ENCODE measurements at places on chromosomes 12 and 14. TPM values are rescaled to one million over a fixed set of nuclear protein-coding genes. Genes with fewer than 3 reads are reported as not detected.

GRCh38 chr14:94772548-94772947 is 2.6 kb upstream of the GSC start:
- no peak for DNase-seq

GRCh38 chr12:101570047-101570446 is 24.7 kb upstream of the MYBPC1 start:
- DNase-seq: no peak

DNA sequence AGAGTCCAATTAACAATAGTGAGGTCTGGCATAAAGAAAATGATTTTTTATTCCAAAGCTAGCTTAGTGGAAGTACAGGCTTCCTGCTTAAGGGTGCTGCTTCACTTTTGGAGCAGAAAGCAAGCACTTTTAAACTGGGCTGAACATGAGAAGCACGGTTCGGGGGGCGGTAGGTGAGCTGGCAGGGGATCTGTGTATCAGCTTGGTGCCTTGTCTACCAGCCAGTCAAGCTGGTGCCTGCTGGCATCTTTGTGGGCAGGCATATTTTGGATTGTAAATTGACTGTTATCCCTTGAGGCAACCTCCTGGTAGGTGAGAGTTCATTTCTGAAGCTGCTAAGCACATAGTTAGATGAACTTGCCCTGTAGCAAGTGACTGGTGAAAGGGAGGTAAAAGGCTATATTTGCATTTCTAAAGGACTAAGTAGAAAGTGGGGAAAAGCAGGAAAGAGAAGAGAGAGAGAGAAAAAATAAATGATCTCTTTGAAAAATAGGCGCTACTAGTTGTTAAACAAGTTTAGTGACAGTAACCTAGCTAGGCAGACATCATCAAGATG is 121.1 kb upstream of the SYT10 start:
- DNase-seq: no peak

DNA sequence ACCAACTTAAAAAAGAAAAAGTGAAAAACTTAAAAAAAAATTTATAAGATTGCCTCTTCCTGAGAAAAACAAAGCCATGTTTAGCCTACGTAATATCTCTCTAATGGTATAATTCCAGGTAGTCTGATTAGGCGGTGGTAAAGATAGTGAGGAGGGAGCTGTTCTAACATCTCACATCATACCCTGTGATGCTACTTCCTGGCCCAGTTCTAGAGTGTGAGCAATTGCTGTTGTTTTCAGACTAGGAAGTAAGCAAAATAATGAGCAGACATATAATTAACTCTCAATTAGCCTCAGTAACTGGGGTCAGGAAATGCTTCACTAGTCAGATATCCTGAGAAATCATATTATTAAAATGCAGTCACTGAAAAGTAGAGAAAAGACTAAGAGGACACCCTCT is 113.9 kb downstream of the PHLDA1 start:
- no peak for DNase-seq

GRCh38 chr12:92550661-92551060 is 152.1 kb upstream of the PLEKHG7 start:
- DNase-seq: no peak

DNA sequence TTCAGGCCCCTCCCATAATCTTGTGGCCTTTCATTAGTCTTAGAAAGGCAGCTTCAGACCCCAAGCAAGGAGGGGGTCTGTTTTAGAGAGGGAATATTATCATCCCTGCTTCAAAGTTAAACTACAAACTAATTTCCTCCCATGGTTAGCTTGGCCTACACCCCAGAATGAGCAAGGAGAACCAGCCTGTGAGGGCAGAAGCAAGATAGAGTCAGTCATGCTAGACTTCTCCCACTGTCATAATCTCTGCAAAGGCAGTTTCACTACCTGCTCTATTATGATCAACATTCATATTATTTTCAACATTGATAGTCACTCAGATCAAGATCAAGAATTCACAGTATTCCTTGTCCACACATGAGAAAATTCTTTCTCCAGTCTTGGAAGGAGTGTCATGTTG is 105.1 kb downstream of the GXYLT1 start:
- DNase-seq: no peak

DNA sequence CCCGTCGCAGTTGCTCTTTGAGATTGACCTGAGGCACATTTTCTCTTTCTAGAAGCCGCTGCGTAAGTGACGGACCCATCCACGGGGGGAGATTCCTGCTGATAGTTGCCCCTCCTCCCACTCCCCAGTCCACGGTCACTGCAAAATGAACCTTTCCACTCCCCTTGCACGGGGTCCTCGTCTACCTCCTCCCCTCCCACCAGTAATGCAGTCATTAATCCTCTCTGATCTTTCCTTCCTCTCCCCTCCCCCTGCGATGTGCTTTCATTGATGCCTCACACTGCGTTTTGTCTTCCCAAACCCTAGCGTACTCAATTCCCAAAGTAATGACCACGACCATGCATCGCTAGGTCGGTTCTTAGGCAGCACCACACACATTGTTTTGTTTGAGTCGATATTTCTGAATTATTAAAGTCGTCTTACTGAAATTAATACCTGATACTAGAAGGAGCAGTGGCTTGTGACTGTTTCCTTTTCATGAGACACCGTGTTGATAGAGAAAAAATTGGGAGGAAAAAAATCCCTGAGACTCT is 857 bp downstream of the ETNK1 start:
- peak; percentile 58 for DNase-seq

GRCh38 chr14:34665785-34666435 is 36.0 kb upstream of the SNX6 start:
- peak; percentile 44 for DNase-seq

DNA sequence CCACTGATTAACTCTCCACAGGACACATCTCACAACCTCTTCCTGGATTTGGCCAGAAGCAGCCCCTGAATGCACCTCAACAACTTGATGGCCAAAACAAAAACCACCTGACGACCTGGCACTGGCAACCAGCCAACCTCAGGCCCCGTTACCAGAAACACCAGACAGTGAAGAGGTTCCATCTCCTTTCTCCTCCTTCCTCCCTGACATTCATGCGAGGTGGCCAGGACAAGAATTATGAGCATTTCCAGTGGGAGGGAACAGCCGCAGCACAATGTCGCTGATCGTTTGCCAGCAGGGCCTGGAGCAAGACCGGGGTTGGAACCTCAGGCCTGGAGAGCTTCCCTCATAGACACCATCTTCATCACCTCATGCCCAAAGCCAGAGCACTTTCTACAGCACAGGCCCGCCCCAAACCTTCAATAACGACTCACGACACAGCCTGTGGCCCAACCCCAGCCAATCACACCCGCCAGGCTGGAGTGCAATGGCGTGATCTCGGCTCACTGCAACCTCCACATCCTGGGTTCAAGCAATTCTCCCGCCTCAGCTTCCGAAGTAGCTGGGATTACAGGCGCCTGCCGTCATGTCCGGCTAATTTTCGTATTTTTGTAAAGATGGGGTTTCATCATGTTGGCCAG is 48.7 kb downstream of the CCDC88C start:
- no peak for DNase-seq

DNA sequence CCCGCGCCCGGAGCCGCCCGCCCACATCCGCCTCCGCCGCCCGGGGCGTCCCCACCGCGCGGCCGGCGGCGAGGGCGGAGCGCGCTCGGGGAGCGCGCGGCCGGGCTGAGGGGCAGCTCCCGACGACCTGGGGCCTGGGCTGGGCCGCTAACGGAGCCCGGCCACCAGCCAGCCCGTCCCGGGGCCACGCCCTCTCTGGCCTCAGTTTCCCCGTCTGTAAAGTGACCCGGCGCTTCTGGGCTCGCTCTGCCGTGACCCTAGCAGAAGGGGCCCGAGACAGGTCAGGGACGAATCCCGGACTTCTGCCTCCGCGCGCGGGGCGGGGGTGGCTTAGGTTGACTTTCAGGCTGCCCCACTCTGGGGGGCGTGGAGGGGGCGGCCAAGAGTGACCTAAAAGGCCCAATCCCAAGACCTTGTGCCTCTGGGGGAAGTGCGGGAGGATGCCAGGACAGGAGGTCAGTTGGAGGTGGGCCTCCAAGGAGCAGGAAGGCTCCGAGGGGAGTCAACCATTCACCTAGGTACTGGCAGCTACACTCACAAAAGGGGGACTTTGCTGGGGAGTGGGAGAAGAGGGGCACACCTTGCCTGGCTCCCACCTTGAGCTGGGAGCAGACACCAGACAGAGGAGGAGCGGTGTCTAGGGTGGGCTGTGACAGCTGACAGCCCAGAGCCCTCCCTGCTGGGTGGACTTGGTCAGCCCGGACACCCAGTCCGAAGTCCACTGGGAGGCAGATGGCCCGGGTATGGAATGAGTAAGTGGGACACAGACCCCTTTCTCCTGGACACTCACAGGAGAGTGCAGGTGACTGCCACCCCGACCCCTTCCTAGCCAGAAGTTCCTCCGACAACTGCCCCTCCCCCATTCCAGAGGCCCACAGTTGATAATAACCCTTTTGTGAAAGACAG is 486 bp upstream of the AKT1 start:
- DNase-seq: peak; percentile 33

DNA sequence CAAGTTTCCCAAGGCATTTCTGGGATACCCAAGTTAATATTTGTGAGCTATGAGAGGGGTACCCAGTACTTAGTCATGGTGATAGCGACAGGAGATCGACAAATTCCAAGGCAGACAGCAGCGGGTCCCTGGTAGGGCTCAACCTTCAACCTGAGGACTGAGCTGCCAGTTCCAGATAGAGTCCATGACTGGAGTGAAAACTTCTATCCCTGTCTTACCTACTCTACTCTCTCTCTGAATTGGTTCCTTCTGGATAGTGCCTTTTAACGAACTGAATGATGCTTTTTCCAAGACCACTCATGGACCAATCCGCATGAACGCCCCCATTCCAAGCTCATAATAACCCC is 76.9 kb upstream of the ALG10 start:
- no peak for DNase-seq

DNA sequence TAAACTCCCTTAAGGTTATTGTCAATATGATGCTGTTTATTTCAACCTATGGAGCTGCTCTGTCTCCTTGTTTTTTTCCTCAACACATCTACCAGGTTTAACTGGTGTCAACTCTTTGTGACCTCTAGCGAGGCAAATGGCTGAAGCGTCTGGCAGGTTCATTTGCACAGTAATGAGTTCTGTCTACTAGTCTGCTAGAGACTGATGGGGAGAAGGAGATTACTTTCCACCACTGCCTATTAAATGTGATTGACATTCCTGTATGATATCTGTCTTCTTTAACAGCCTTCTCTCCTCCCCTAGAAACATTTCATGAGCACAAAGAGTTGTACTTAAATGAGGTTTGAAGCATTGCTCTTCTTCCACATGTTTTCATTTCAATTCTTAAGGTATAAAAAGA is 253.7 kb downstream of the SLC6A15 start:
- DNase-seq: no peak

GRCh38 chr14:96965885-96966595 is 168.9 kb downstream of the VRK1 start:
- no peak for DNase-seq

GRCh38 chr14:95117937-95118721 is 39.2 kb downstream of the DICER1 start:
- no peak for DNase-seq

DNA sequence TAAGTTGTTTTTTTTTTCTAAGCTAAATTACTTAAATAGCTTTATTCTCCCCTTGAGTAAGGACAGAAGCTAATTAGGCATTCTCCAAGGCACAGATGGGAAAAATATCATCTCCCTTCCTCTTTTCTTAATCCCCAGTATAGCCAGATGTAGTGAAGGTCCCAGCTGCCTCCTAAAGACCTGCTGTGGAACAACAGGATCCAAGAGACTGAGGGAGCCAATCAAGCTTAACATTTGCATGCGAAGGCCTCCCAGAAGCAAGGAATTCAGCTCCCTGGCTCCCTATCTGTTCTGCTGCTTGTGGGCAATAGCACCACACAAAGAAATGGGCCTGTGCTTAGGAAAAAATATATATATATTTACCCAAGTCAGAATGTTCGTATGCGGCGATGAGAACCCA is 255.2 kb downstream of the SYT1 start:
- DNase-seq: no peak

LIN52 gene
- polyA plus RNA-seq: 17.5 TPM

CCDC175 gene
- not detected for polyA plus RNA-seq

ASCL1 gene
- not detected for polyA plus RNA-seq

TROAP gene
- polyA plus RNA-seq: not detected

PIWIL1 gene
- polyA plus RNA-seq: not detected

VSIG10 gene
- not detected for polyA plus RNA-seq

FAM186B gene
- polyA plus RNA-seq: 0.15 TPM

All from CD4-positive, alpha-beta memory T cell (primary cell).